ENCODE measurements at places on chromosomes 1 and 21. TPM values are rescaled to one million over a fixed set of nuclear protein-coding genes. Genes with fewer than 3 reads are reported as not detected.

DNA sequence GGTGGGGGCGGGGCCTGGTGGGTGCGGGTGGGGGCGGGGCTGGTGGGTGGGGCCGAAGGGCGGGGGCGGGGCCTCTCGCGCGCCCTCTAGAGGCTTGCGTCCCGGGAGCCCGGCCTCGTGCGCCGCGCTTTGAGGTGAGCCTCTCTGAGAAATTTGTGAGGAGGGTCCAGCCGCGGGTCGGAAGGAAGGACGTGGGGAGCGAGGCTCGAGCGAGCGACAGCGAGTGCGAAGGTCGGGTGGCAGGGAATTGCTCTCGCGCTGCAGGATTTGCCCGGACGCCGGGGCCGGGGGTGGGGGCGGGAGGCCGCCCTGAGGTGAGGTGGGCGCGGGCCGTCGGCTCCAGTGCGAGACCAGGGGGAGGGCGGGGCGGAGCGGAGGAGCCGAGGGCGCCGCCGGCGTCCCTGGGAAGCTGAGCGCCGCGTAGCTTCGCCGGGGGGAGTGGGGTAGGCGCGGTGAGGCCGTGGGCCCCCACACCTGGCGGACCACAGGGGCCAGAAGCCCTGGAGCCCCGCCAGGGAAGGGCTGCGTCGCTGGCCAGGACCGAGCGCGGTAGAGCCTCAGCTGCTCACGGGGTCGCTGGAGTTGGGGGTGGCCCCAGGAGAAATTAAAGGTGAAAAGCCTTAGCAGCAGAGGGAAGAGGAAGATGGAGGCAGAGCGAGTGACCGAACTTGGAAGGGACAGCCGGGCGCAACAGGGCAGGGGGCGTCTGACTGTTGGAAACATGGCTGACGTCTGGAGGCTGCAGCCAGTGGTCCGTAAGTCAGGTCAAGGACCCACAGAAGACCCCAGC, 754 bp upstream of the LSS start:
- no peak for DNase-seq
- peaks cover 13% of the 10 kb centered on the region for H3K36me3 ChIP-seq
- H3K4me3 ChIP-seq = peak overlapping the region; percentile 95
- peak overlapping the region; percentile 80 for H3K27ac ChIP-seq
- no peaks in the 10 kb centered on the region for H3K27me3 ChIP-seq
- H3K4me1 ChIP-seq = peaks cover 13% of the 10 kb centered on the region

DNA sequence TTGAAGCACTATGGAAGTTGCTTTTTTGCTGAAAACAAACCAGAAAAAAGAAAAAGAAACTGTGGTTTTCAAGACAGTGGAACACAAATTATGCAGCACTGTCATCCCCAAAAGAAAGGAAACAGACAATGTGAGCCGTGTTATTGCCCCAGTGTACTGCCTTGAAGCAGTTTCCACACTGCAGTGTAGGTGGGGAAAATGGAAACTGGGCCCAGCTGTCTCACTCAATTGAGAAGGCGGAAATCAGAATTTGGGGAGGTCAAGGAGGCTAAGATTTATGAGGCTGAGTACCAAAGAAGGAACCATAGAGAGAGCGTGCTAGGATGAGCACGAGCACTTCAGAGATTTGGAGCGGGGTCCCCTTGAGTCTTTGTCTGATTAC, 55.5 kb downstream of the MPZL1 start:
- H3K27ac ChIP-seq = no peak overlapping the region
- H3K27me3 ChIP-seq = no peaks in the 10 kb centered on the region
- peaks cover 11% of the 10 kb centered on the region for H3K36me3 ChIP-seq
- H3K4me1 ChIP-seq = peaks cover 8% of the 10 kb centered on the region

- no peaks in the 10 kb centered on the region for H3K4me1 ChIP-seq
- H3K27me3 ChIP-seq = no peaks in the 10 kb centered on the region
- H3K36me3 ChIP-seq = no peaks in the 10 kb centered on the region
- no peak overlapping the region for H3K4me3 ChIP-seq
- DNase-seq = no peak
Observed at GRCh38 chr1:81327103-81327710, 473.5 kb upstream of the ADGRL2 start.

DNA sequence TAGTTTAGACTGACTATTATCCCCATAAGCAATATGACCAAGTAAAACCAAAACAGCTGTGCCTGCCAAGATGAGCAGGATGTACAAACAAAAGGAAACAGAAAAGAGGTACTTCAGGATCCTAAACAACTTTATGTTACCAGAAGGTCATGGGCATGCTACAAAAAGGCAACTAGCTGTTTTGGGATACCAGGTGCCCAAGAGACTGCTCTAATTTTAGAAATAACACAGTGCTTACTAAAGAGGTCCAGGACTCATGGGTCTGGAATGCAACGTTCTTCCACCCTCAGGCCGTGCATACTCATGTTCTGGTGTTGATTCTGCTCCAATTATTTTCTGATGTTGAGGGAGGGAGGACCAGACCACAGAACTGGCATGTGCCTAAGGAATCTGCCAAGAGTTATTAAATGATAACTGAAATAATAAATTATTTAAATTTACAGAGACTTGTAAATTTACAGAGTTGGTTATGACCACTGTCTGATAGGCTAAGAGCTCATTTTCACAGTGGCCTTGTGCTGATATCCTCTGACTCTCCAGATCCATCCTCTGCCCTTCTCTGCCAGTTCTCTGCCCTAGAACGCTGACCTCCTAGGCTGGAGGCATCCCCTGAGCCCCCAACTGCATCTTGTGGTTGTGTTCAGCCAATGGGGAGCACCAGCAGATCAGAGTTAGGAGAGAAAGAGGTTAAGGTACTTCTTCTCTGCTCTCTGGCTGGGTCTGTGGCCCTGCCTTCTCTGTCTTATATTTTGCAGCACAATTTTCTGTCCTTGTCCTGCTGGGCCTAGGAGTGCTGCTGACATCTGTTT, 37.7 kb upstream of the BCL10 start:
- peak; percentile 96 for DNase-seq
- peaks cover 18% of the 10 kb centered on the region for H3K4me1 ChIP-seq
- H3K27me3 ChIP-seq = no peaks in the 10 kb centered on the region
- no peak overlapping the region for H3K4me3 ChIP-seq
- peak overlapping the region; percentile 87 for H3K27ac ChIP-seq

GRCh38 chr1:161549652-161550051, at the start of gene FCGR3A:
Gene FCGR3A, minus strand, starts transcription at chr1:161549818. Its CDS starts 82 bp downstream, at chr1:161549736.
- H3K36me3 ChIP-seq = no peaks in the 10 kb centered on the region
- H3K4me1 ChIP-seq = no peaks in the 10 kb centered on the region
- H3K27me3 ChIP-seq = peaks cover 2% of the 10 kb centered on the region
- DNase-seq = no peak
- H3K27ac ChIP-seq = no peak within 1 kb of the TSS

UBE2Q1 gene
- 25.3 TPM for total RNA-seq

AHDC1 gene
- 2.0 TPM for total RNA-seq

SEC16B gene
- total RNA-seq = 4.3 TPM

PLEKHN1 gene
- total RNA-seq = 0.28 TPM

GRCh38 chr1:233598891-233599541, 14.9 kb upstream of the KCNK1 start:
- H3K36me3 ChIP-seq = no peaks in the 10 kb centered on the region
- H3K27ac ChIP-seq = no peak overlapping the region
- no peak overlapping the region for H3K4me3 ChIP-seq
- DNase-seq = no peak

- H3K36me3 ChIP-seq = no peaks in the 10 kb centered on the region
- H3K27me3 ChIP-seq = no peaks in the 10 kb centered on the region
- H3K27ac ChIP-seq = no peak overlapping the region
- DNase-seq = peak; percentile 44
- H3K4me3 ChIP-seq = no peak overlapping the region
Observed at GRCh38 chr1:221430152-221430960, 311.5 kb downstream of the DUSP10 start.

GRCh38 chr1:119565131-119565772, 58.2 kb downstream of the HSD3B1 start:
- H3K27ac ChIP-seq = no peak overlapping the region
- H3K36me3 ChIP-seq = no peaks in the 10 kb centered on the region
- H3K27me3 ChIP-seq = peaks cover 13% of the 10 kb centered on the region
- no peak overlapping the region for H3K4me3 ChIP-seq
- DNase-seq = no peak

DNA sequence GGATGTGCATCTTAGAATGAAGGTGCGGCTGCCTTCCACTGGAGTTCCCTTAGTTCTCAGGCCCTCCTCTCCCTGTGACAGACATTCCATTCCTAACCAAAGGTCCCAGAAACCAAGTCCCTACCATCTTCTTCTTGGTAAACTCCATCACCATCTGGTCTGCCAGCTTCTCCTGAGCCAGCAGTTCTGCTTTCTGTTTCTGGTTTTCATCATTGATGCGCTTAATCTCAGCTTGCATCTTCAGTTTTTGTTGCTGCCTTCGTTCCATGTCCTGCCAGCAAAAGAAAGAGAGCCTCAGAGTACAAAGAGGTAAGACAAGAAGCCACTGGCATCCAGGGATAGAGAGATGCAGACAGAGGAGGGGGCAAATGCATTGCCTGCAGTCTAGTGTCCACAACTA, 18.0 kb upstream of the VSIG8 start:
- H3K27me3 ChIP-seq = no peaks in the 10 kb centered on the region
- no peak overlapping the region for H3K4me3 ChIP-seq
- H3K36me3 ChIP-seq = no peaks in the 10 kb centered on the region
- H3K4me1 ChIP-seq = peaks cover 15% of the 10 kb centered on the region

DNA sequence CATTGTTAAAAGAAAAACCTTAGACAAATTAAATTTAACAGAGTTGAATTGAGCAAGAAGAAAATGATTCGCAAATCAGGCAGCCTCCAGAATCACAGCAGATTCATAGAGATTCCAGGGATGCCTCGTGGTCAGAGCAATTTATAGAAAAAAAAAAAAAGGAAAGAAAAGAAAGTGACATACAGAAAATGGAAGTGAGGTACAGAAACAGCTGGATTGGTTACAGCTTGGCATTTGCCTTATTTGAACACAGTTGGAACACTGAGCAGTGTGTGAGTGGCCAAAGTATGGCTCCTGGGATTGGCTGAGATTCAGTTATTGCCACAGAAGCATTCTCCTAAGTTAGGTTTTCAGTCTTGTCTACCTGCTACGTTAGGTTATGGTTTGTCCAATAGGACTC, 9.1 kb upstream of the C21orf91 start:
- peak overlapping the region; percentile 77 for H3K27ac ChIP-seq
- peaks cover 3% of the 10 kb centered on the region for H3K4me1 ChIP-seq
- no peaks in the 10 kb centered on the region for H3K36me3 ChIP-seq

- H3K27me3 ChIP-seq = no peaks in the 10 kb centered on the region
- no peak overlapping the region for H3K4me3 ChIP-seq
- DNase-seq = no peak
- no peak overlapping the region for H3K27ac ChIP-seq
- H3K36me3 ChIP-seq = no peaks in the 10 kb centered on the region
- H3K4me1 ChIP-seq = peaks cover 2% of the 10 kb centered on the region
Observed at GRCh38 chr1:56235909-56236510, 343.4 kb downstream of the PLPP3 start.

DNA sequence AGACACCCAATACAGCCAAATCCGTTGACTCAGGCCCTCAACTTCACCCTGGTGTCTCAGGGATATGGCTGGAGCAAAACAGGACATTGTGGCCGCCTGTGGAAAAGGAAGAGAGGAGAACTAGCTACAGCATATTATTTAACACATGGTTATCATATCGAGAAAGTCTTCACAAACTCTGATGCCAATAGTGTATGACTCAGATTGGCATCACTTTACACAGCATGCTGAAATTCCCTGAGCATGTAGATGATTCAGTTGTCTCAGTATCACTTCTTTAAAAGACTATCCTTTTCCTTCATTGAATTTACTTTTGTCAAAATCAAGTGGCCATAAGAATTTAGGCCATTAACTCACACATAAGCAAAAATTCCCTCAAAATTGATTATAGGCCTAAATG, 20.1 kb downstream of the HSD3B2 start:
- peaks cover 2% of the 10 kb centered on the region for H3K27me3 ChIP-seq
- no peak for DNase-seq
- no peak overlapping the region for H3K27ac ChIP-seq
- no peaks in the 10 kb centered on the region for H3K4me1 ChIP-seq

DNA sequence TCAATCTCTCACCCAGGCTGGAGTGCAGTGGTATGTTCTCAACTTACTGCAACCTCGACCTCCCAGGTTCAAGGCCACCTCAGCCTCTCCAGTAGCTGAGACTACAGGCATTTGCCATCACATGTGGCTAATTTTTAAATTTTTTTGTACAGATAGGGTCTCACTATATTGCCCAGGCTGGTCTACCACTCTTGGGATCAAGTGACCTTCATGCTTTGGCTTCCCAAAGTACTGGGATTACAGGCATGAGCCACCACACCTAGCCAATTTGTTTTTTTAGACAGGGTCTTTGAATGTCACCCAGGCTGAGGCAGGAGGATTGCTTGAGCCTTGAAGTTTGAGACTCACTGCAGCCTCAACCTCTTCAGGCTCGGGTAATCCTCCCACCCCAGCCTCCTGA, 10.2 kb upstream of the USP48 start:
- H3K4me3 ChIP-seq = no peak overlapping the region
- H3K27me3 ChIP-seq = no peaks in the 10 kb centered on the region
- H3K4me1 ChIP-seq = no peaks in the 10 kb centered on the region
- no peak for DNase-seq
- no peak overlapping the region for H3K27ac ChIP-seq

GRCh38 chr21:38386967-38387366, 111.3 kb downstream of the ERG start:
- H3K4me1 ChIP-seq = no peaks in the 10 kb centered on the region
- H3K4me3 ChIP-seq = no peak overlapping the region
- H3K27ac ChIP-seq = no peak overlapping the region
- no peaks in the 10 kb centered on the region for H3K36me3 ChIP-seq
- DNase-seq = no peak

DNA sequence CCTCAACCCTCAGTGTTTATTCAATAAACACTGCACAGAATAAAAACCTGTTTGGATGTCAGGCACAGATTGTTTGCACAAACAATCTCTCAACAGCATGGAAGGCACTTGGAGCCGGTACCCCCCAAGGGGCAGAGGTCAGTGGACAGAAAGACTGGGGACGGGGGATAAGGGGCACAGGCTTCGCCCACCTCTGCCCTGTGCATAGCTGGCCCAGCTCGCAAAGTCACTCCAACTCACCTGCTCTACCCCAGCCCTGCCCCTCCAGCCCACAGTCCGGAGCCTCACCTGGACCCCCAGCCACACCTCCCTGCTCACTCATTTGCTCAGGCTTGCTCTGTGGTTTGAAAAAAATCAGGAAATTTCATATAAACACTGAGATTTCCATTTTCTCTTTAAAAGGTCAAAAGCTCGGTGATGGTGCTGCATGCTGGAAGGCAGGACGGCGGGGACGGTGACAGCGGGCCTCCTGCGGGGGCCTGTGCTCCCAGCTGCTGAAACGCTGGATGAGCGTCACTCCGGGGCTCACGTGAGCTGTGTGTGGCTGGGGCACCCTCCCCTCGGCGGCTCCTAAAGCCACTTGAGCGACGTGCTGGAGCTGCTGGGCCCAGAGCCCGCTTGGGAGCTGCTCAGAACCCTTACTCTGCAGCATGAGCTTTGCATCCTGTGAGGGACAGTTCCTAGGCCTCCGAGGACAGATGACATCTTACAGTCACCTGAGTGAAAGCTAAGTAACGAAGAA, 54.5 kb downstream of the PRDM15 start:
- no peak overlapping the region for H3K4me3 ChIP-seq
- H3K36me3 ChIP-seq = peaks cover 15% of the 10 kb centered on the region
- no peak overlapping the region for H3K27ac ChIP-seq
- H3K4me1 ChIP-seq = no peaks in the 10 kb centered on the region
- DNase-seq = no peak

GRCh38 chr1:147798731-147799130, 38.3 kb upstream of the GJA5 start:
- H3K27ac ChIP-seq = no peak overlapping the region
- H3K4me3 ChIP-seq = no peak overlapping the region
- no peaks in the 10 kb centered on the region for H3K4me1 ChIP-seq
- no peaks in the 10 kb centered on the region for H3K36me3 ChIP-seq

TOMM20 gene
- 135 TPM for total RNA-seq

TFAP2E gene
- under 0.01 TPM for total RNA-seq

GRCh38 chr1:18178111-18178510, 70.5 kb downstream of the IGSF21 start:
- no peaks in the 10 kb centered on the region for H3K27me3 ChIP-seq
- H3K4me3 ChIP-seq = no peak overlapping the region
- no peak overlapping the region for H3K27ac ChIP-seq
- H3K4me1 ChIP-seq = no peaks in the 10 kb centered on the region
- DNase-seq = no peak
